ENCODE measurements at places on chromosomes 2 and 18. TPM values are rescaled to one million over a fixed set of nuclear protein-coding genes. Genes with fewer than 3 reads are reported as not detected.

- no peak for DNase-seq
- no peaks in the 10 kb centered on the region for H3K27me3 ChIP-seq
- H3K4me1 ChIP-seq: no peaks in the 10 kb centered on the region
- no peaks in the 10 kb centered on the region for H3K36me3 ChIP-seq
- no peak overlapping the region for H3K4me3 ChIP-seq
Observed at GRCh38 chr2:15241201-15241600, 319.9 kb downstream of the NBAS start.

DNA sequence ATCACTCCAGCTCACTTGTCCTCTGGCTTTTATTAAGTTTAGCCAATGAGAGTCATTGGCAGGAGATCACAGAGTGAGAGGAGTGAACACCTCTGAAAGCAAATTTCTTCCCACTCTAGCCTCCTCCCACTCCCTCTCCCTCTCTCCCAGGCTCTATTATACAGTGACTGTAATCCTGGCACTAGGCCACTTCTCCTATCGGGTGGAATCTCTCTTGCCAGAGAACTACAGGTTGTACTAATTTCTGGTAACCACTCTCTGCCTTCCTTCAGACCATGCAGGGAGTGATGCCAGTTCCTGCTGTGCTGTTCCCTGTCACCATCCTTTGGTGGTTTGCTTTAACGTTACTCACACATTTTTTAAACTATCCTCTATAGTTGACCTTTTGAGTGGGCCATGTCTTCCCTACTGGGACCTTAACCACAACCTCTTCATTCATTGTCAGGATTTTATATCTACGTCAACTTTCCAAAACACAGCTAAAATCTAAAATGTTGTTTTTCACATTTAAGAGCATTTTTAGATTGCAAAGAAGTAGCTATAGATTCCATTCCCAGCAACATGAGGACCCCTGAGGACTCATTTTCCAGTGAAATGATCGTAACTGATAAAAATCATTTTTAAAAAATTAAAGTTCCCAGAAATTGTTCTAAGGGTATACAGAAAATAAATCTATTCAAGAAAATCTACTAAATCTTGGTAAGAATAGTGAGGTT lies 217.1 kb downstream of the MREG start:
- H3K27me3 ChIP-seq: no peaks in the 10 kb centered on the region
- DNase-seq: no peak
- H3K4me1 ChIP-seq: no peaks in the 10 kb centered on the region
- H3K36me3 ChIP-seq: no peaks in the 10 kb centered on the region
- no peak overlapping the region for H3K27ac ChIP-seq
- no peak overlapping the region for H3K4me3 ChIP-seq

DNA sequence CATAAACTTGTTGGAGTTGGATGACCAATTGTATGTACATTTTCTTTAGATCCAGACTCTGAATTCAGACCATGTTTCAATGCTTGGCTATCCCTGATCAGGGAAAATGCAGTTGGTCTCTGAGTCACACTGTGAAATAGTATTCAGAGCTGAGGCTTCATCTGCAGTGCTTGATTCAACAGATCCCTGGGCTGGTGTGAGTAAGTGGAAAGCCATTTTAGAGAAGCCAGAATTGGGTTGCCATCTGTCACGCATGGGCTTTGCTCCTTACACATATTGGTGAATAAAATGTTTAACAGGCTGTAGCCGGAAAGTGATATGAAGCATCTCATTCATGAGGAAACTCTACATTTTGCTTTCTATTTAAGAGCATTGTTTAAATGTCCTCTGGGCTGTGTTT lies 50.0 kb upstream of the ACYP2 start:
- H3K27ac ChIP-seq: no peak overlapping the region
- H3K27me3 ChIP-seq: no peaks in the 10 kb centered on the region
- no peak overlapping the region for H3K4me3 ChIP-seq
- H3K4me1 ChIP-seq: no peaks in the 10 kb centered on the region
- no peaks in the 10 kb centered on the region for H3K36me3 ChIP-seq
- DNase-seq: no peak

NT5C1B gene
- not detected for total RNA-seq

COL4A3 gene
- total RNA-seq: 3.3 TPM

- no peaks in the 10 kb centered on the region for H3K4me1 ChIP-seq
- no peak overlapping the region for H3K4me3 ChIP-seq
- H3K36me3 ChIP-seq: no peaks in the 10 kb centered on the region
- no peaks in the 10 kb centered on the region for H3K27me3 ChIP-seq
- DNase-seq: no peak
Observed at GRCh38 chr2:231727621-231728020, 19.3 kb downstream of the PTMA start.

DNA sequence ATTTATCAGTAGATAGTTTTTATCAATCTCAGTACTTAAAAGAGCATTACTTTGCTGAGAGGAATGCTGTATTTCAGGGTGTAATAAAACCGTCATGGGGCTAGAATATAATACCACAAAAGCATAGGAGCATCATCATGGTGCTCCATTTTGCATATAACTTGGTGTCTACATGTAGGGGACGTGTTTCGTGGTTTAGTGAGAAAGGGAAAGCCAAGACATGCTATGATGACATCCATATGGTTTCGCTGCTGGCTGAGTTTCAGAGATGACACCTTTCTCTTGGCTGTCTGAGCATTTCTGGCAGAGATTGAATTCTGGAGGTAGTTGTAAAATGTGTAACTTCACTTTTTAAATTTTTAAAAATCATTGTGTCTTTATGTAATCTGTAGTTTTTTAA lies 32.4 kb downstream of the WDR43 start:
- H3K27ac ChIP-seq: no peak overlapping the region
- peaks cover 3% of the 10 kb centered on the region for H3K36me3 ChIP-seq
- no peak for DNase-seq
- H3K4me1 ChIP-seq: no peaks in the 10 kb centered on the region
- H3K4me3 ChIP-seq: no peak overlapping the region

UCN gene
- total RNA-seq: 8.8 TPM

GRCh38 chr18:73696698-73697097 lies 450.9 kb downstream of the FBXO15 start:
- H3K4me3 ChIP-seq: no peak overlapping the region
- H3K27me3 ChIP-seq: no peaks in the 10 kb centered on the region
- DNase-seq: no peak
- H3K4me1 ChIP-seq: no peaks in the 10 kb centered on the region
- H3K27ac ChIP-seq: no peak overlapping the region

DNA sequence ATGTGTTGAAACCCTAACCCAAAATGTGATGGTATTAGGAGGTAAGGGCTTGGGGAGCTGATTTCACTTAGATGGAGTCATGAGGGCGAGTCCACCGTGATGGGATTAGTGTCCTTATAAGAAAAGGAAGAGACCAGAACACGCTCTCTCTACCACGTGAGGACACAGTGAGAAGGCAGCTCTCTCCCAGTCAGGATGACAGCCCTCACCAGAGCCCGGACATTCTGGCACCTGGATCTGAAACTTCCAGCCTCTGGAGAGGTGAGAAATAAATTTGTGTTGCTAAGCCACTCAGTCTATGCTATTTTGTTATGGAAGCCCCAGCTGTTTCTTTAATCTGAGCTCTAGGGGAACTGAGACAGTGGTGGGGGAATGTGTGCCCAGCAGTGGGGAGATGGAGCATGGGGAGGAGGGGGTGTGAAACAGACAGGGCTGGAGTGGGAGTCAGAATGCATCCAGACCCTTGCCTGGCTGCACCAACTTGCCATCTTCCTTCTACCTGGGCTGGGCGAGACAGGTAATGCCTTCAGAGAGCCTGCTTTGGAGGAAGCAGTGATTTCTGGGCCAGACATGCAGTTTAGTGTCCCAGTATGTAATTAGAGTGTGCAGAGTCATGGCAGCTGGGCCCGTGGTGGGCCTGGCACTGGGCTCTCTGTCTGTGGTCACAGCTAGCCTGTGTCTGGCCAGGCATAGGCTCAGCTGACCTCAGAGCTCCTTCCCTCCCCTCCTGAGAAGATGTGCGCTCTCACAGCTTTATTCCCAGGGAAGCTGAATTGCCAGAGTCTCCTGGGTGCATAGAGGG lies 38.1 kb downstream of the RHOB start:
- H3K36me3 ChIP-seq: no peaks in the 10 kb centered on the region
- DNase-seq: no peak
- no peak overlapping the region for H3K4me3 ChIP-seq
- H3K27ac ChIP-seq: no peak overlapping the region
- peaks cover 13% of the 10 kb centered on the region for H3K4me1 ChIP-seq

SCG2 gene
- total RNA-seq: 0.66 TPM

DNA sequence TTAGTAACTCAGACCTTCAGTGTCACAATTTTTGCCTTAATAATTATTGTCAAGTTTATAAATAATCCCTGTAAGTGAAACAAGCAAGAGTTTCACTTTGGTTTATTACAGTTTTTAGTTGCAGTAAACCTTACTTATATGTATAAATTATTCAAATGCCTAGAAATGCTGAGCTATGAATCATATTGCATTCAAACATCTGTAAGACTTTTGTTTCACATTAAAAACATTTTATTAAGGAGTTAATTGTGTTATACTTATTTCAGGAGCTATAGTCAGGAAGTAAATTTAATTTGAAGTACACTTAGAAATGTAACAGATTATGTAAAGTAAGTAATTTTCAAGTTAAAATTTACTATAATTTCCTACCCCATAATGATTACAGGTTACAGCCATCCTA lies 3.9 kb upstream of the ETAA1 start:
- no peaks in the 10 kb centered on the region for H3K4me1 ChIP-seq
- no peak overlapping the region for H3K4me3 ChIP-seq
- no peaks in the 10 kb centered on the region for H3K27me3 ChIP-seq
- H3K36me3 ChIP-seq: no peaks in the 10 kb centered on the region
- no peak overlapping the region for H3K27ac ChIP-seq
- DNase-seq: no peak

- no peaks in the 10 kb centered on the region for H3K4me1 ChIP-seq
- H3K36me3 ChIP-seq: no peaks in the 10 kb centered on the region
- H3K27ac ChIP-seq: no peak overlapping the region
- no peak for DNase-seq
- H3K27me3 ChIP-seq: no peaks in the 10 kb centered on the region
- no peak overlapping the region for H3K4me3 ChIP-seq
Observed at GRCh38 chr18:26719896-26720295, 145.6 kb downstream of the AQP4 start.

TLX2 gene
- total RNA-seq: not detected

GRCh38 chr18:45175511-45175910 lies 439.8 kb upstream of the SLC14A2 start:
- H3K4me1 ChIP-seq: no peaks in the 10 kb centered on the region
- H3K4me3 ChIP-seq: no peak overlapping the region
- no peaks in the 10 kb centered on the region for H3K27me3 ChIP-seq
- no peaks in the 10 kb centered on the region for H3K36me3 ChIP-seq

- H3K36me3 ChIP-seq: no peaks in the 10 kb centered on the region
- no peak for DNase-seq
- no peaks in the 10 kb centered on the region for H3K27me3 ChIP-seq
- no peak overlapping the region for H3K27ac ChIP-seq
- H3K4me1 ChIP-seq: no peaks in the 10 kb centered on the region
Observed at GRCh38 chr2:173033084-173033483, 42.6 kb upstream of the MAP3K20 start.

DNA sequence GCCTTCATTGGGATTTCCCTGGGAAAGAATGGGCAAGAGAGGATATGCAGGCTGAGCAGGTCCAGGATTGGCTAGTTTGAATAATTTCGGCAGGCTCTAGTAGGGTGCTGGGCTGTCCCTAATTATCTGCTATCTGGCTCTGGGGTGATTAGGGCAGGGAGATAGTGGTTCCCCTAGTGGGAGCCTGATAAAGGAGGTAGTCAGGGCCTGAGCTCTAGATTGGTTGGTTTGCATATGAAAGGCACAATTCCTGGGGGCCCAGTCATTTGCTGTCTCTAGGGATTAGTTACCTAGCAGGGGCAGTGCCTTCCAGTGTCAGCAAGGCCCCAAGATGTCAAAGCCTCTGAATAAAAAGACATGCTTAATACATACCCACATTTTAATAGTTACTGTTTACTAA lies 690.1 kb upstream of the KLHL29 start:
- H3K27ac ChIP-seq: no peak overlapping the region
- no peak overlapping the region for H3K4me3 ChIP-seq
- H3K36me3 ChIP-seq: no peaks in the 10 kb centered on the region
- no peak for DNase-seq

DNA sequence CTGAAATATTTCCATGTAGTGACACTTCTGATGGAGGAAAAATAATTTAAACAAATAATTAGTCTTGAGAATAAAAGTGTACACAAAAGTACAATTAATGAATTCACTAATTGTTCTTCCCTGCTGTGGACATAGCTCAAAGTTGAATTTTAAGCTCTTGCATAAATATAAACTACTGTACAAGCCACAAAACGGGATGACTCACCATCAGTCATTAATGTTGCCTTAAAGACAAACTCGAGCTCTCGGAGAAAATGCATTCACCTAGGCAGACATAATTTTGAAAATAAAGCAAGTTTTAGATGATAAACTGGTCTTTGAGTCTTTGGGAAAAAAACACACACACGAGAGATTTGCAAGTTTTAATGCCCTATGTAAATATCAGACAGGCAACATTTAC lies 436.4 kb downstream of the ZNF521 start:
- H3K4me3 ChIP-seq: no peak overlapping the region
- no peaks in the 10 kb centered on the region for H3K27me3 ChIP-seq
- DNase-seq: no peak
- H3K36me3 ChIP-seq: no peaks in the 10 kb centered on the region
- no peak overlapping the region for H3K27ac ChIP-seq

- H3K27me3 ChIP-seq: no peaks in the 10 kb centered on the region
- no peak for DNase-seq
- H3K36me3 ChIP-seq: no peaks in the 10 kb centered on the region
- H3K27ac ChIP-seq: no peak overlapping the region
Observed at GRCh38 chr2:28425464-28425835, 32.8 kb downstream of the FOSL2 start.

EPHA4 gene
- total RNA-seq: 44.2 TPM

- peaks cover 7% of the 10 kb centered on the region for H3K4me1 ChIP-seq
- H3K4me3 ChIP-seq: peak overlapping the region; percentile 51
- no peak overlapping the region for H3K27ac ChIP-seq
- H3K36me3 ChIP-seq: no peaks in the 10 kb centered on the region
- no peak for DNase-seq
Observed at GRCh38 chr2:206442474-206442832, 879 bp upstream of the ADAM23 start.

EVX2 gene
- total RNA-seq: not detected

GRCh38 chr2:33518200-33518599 lies 41.8 kb downstream of the RASGRP3 start:
- H3K4me3 ChIP-seq: no peak overlapping the region
- H3K27ac ChIP-seq: no peak overlapping the region
- no peaks in the 10 kb centered on the region for H3K36me3 ChIP-seq
- no peaks in the 10 kb centered on the region for H3K4me1 ChIP-seq

DNA sequence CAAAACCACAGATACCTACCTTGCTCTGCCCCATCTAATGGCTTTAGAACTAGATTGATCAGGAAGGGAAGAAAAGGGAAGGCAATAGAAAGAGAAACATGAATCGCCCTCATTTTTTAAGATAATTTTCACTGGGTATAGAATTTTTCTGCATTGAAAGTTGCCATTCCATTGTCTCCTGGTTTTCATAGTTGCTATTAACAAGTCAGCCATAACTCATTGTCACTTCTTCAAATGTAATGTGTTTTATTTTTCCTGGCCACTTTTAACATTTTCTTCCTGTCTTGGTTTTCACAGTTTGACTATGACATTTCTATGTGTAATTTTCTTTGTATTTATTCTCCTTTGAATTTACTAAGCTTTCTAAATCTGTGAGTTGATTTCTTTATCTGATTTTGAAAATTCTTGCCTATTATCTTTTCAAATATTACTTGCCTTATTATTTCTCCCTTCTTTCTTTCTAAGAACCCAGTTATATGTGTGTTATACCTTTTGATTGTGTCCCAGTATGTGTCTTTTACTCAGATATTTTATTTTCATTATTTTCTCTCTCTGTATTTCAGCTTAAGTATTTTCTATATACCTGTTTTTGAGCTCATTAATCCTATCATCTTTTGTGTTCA lies 85.5 kb upstream of the GLI2 start:
- H3K36me3 ChIP-seq: no peaks in the 10 kb centered on the region
- no peaks in the 10 kb centered on the region for H3K4me1 ChIP-seq
- no peak overlapping the region for H3K4me3 ChIP-seq
- no peak overlapping the region for H3K27ac ChIP-seq
- no peak for DNase-seq
